ENCODE measurements at places on chromosomes 16 and 17.
A peak's percentile ranks its signal among the peaks of the same experiment; 100 is the strongest.

DNA sequence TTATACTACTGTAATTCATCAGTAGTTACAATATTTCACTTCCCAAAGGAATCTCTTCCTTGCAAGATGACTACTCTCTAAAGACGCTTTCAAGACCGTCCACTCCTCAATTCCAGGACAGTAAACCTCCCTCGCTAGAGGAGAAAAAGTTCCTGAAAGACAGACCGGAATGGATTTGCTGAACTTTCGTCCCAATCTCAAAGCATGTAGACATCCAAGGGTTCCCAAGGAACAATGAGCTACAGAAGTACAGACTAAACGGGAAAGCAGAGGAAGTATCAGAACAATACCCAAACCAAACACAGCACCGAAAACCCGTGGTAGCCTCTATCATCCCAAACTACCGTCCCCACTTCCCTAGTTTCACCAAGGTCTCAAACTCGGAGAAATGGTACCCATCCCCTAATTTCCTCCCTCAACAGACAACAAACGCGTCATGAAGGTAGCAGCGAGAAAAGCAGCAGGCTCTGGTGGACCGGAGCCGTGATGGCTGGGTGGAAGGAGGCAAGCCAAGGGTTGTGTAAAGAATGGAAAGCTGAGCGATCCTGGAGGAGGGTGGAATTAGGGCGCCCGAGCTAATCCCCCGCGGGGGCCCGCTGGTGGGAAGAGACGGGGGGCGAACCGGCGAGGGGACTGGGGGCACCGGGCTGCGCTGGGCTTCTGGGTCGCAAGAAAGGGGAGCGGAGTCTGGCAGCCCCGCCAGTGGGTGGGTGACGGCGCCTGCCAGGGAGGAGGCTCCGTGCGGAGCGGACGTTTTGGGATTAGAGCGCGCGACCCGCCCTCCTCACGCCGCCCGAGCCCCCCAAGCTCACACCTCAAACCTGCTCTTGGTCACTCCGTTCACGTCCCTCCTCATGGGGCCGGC lies 647 bp downstream of the FBXL20 start:
- no peak for DNase-seq

DNA sequence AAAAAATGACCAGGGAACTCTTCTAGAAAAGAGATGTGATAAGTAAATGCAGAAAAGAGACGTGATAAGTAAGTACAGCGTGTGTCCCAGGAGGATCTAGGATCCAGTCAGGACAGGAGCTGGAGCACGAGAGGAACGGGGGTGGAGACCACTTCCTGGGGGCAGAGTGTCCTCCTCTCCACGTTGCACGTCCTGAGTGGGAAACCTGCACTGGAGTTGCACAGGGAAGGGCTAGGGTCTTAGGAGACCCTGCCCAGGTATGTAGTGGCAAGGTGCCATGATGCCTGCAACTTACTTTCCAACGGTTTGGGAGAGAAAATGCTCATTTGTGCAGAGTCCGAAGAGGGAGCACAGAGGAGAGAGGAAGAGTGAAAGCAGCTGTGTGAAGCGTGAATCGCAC lies 55.8 kb downstream of the RNF213 start:
- no peak for DNase-seq

DNA sequence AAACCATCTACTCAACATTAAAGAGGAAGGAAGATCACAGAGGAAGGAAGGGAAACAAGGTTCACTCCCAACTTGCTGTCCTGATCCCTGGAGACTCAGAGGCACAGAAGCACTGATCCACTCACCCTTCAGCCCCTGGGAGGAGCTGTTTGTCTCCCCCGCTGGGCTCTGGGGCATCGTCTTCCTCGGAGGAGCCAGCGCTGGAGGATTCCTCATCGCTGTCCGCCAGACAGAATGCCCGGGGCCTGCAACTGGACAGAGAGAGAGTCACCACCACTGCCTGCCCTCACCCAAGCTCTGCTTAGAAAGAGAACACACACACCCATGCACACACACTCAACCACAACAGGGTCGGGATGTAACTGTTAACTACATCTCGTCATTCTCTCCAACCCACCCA lies 24.8 kb upstream of the ERN1 start:
- DNase-seq, result no peak

DNA sequence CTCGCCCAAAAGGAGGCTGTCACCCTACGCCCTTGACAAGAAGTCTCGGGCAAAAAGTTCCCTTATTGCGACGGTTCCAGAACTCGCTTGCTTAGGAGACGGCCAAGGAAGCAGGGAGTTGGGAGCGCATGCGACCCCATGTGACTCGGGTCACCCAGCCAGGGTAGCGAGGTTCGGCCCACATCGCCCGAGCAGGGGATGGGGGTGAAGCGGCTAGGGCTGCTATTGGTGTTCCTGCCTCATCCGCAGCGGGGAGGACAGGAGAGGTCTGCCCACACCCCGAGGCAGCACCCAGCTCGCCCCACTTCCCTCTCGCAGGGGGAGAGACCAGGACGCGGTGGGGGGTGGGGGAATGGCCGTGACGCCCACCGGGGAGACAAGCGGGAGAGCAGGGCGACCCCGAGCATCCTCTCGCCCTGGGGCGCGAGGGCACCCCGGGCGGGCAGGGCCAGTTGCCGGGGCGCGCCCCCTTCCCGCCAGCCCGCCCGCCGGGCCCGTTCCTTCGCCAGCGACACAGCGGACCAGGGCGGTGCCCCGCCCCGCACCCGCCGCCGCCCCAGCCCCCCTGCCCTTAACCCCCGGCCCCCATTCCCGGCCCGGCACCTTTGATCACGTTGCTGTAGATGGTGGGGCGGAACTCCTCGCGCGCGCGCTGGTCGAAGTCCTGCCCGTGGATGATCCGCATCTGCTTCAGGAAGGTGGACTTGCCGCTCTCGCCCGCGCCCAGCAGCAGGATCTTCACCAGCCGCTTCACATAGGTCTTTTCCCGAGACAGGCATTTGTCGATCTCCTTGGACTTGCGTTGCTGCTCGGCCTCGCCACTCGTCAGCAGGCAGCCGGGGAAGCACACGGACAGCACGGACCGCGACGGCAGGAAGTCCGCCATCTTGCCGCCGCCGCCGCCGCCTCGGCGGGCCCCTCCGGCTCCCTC lies 567 bp downstream of the GNA13 start:
- DNase-seq, result peak; percentile 40

Data from CD4-positive, alpha-beta T cell treated with Interleukin-15 for 4 hours (primary cell).